Activated T-cell treated with anti-CD3 and anti-CD28 coated beads, Interleukin-2, amount 50 U/mL, for 72 hours (primary cell): ENCODE measurements at places on chromosomes 16 and 17. TPM values are rescaled to one million over a fixed set of nuclear protein-coding genes. Genes with fewer than 3 reads are reported as not detected.

- no peaks in the 10 kb centered on the region for H3K36me3 ChIP-seq
- peaks cover 64% of the 10 kb centered on the region for H3K4me1 ChIP-seq
- peak overlapping the region; percentile 65 for H3K4me3 ChIP-seq
- peak overlapping the region; percentile 94 for H3K27ac ChIP-seq
- no peaks in the 10 kb centered on the region for H3K27me3 ChIP-seq
Observed at GRCh38 chr17:74282587-74283370, 8.7 kb downstream of the DNAI2 start.

DNA sequence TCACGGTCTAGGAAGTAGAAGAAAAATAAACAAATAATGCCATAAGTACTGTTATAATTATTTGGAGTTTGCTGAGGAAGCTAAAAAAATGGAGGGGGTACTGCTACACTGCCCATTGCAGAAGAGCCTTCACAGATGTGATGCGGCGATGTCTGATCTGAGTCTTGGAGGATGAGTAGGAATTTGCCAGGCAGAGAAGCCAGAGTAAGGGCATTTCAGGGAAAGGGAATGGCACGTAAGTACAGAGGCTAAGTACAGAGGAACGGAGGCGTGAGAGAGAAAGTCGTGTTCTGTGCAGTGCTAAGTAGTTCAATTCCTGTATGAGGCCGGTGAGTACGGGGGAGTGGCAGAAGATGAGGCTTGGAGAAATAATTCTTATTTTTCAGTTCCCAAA is 741 bp upstream of the GRB2 start:
- no peaks in the 10 kb centered on the region for H3K27me3 ChIP-seq
- H3K36me3 ChIP-seq: peaks cover 3% of the 10 kb centered on the region
- peaks cover 45% of the 10 kb centered on the region for H3K4me1 ChIP-seq
- peak overlapping the region; percentile 51 for H3K27ac ChIP-seq
- peak overlapping the region; percentile 86 for H3K4me3 ChIP-seq
- DNase-seq: no peak

The HID1 gene
- 7.4 TPM for total RNA-seq

DNA sequence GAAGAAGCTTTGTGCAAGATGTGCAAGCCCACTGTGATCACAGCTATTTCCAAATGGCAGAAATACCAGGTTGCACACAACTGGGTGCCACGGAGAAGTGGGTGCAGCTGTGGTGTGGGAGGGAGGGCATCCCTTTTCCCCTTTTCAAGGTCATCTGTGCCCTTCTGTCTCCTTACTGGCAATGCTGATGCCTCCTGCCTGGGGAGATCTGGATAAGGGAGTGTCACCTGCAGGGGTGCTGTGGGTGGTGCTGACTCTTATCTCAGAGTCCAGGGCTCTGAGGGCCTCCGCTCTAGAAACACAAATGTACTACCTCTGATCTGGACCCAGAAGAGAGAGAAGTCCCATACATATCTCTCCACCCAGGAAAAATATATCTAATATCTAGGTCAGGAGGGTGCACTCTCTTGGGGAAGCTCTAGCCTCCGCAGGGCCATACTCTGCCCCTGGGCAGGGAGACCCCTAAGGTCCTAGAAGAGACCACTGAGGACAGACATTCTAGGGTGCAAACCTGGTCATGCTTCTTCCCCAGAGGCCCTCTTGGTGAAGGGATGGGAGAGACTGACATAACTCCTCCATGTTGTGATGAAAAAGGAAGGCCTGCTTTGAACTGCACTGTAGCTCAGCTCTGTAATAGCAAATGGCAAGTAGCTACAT is 18.5 kb downstream of the NPRL3 start:
- H3K4me3 ChIP-seq: no peak overlapping the region
- H3K27ac ChIP-seq: no peak overlapping the region
- H3K27me3 ChIP-seq: no peaks in the 10 kb centered on the region
- DNase-seq: no peak

- no peaks in the 10 kb centered on the region for H3K36me3 ChIP-seq
- DNase-seq: no peak
- H3K4me1 ChIP-seq: no peaks in the 10 kb centered on the region
- H3K4me3 ChIP-seq: no peak overlapping the region
- H3K27me3 ChIP-seq: no peaks in the 10 kb centered on the region
Observed at GRCh38 chr16:894841-895240, 75.9 kb downstream of the LMF1 start.

DNA sequence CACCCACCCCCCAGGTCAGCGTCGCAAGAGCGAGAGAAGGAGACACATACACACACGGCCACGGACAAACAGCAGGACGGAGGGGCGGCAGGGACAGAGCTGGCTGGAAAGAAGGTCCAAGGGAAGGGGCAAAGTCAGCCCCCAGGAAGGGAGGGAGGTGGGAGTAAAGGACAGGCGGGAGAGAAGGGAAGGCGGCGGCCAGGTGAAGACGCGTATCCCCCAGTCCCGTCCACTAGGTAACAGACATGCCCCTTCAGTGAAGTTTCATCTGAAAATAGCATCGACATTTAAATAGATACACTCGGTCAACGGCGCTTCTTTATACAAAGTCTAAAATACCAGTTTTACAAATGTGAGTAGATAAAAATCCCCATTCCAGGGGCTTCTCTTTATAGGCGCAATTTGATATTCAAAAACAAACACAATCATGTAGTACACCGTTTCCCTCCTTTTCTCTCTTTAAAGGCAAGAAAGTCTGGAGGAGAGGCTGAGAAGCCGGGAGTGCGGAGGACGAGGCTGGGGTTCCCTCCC is 4.5 kb downstream of the CBX8 start:
- no peak overlapping the region for H3K4me3 ChIP-seq
- no peak for DNase-seq
- no peaks in the 10 kb centered on the region for H3K36me3 ChIP-seq
- peaks cover 32% of the 10 kb centered on the region for H3K27me3 ChIP-seq

The FMNL1 gene
- total RNA-seq: 559 TPM

GRCh38 chr16:84483882-84484565 is 20.4 kb downstream of the MEAK7 start:
- no peak overlapping the region for H3K4me3 ChIP-seq
- no peak for DNase-seq
- H3K36me3 ChIP-seq: no peaks in the 10 kb centered on the region
- H3K27me3 ChIP-seq: no peaks in the 10 kb centered on the region

DNA sequence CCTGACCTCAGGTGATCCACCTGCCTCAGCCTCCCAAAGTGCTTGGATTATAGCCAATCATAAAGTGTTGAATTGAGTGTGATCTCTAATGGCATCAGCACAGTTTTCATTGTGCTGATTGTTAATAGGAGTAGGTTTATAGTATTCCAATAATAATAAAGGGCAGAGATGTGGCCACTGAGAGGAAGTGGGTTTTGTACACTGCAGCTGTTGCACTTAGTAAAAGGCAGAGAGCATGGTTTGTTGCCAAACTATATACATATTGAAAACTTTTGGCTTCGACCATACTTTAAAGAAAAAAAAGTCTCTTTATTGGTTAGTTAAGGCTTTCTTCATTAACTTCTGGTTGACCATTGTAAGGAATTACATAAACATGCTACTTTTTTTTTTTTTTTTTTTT is 185.9 kb downstream of the CDK5R1 start:
- no peaks in the 10 kb centered on the region for H3K4me1 ChIP-seq
- H3K36me3 ChIP-seq: peaks cover 2% of the 10 kb centered on the region
- H3K4me3 ChIP-seq: no peak overlapping the region
- no peak overlapping the region for H3K27ac ChIP-seq

- no peak overlapping the region for H3K27ac ChIP-seq
- no peaks in the 10 kb centered on the region for H3K27me3 ChIP-seq
- H3K36me3 ChIP-seq: no peaks in the 10 kb centered on the region
- H3K4me3 ChIP-seq: no peak overlapping the region
Observed at GRCh38 chr16:7392206-7392605, 59.6 kb downstream of the RBFOX1 start.

DNA sequence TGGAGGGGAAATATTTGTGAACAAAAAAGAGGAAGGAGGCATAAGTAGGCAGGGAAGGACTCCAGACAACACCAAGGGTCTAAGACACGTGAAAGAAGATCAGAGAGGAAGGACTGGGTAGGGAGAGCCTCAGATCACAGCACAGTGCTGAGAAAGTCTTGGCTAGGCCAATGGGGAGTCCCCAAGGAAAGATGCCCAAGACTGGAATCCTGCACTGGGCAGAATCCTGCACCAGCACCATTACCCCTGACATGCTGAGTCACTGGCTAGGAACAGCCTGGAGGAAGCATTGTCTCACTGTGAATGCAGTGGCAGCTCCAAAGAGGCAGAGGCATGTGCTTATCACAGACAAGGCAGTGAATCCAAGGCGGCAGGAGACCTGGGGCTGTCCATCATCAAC is 19.2 kb downstream of the CLEC19A start:
- H3K36me3 ChIP-seq: no peaks in the 10 kb centered on the region
- H3K4me1 ChIP-seq: no peaks in the 10 kb centered on the region
- no peak for DNase-seq
- peaks cover 7% of the 10 kb centered on the region for H3K27me3 ChIP-seq
- H3K4me3 ChIP-seq: no peak overlapping the region

DNA sequence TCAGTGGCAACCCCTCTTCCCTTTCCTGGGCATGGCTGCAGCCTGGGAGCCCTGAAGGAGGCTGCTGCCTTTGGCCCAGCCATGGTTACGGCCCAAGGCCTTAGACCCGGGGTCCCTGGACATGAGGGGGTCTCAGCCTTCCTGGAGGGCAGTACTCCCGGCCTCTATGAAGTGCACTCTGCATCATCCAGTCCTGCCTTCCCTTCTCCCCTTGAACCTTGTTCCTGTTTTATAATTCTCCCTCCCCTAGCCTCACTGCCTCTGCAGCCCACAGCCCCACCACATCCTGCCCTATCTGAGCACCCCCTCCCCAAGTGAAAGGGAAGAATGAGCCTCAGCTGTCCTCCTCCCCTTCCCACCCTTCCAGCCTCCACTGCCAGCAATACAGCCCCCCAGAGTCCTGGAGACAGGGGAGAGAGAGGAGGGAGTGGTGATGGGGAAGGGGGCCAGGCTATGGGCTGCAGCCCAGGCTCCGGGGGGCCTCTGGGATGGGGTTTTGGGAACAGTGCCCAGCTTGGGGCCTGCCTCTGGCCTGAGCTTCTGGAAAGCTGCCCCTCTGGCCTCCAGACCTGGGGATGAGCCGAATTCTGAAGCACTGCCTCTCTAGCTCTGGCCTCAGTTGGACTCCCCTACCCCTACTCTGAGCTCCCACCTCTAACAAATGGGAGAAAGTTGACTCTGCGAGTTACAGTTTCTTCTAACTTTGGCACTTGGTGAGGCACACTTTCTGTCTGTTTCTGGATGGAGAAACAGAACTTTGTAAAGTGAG is 7.6 kb downstream of the CCR7 start:
- peaks cover 38% of the 10 kb centered on the region for H3K36me3 ChIP-seq
- no peak for DNase-seq
- H3K4me1 ChIP-seq: peaks cover 91% of the 10 kb centered on the region
- H3K27me3 ChIP-seq: no peaks in the 10 kb centered on the region
- peak overlapping the region; percentile 87 for H3K27ac ChIP-seq

The TRAF4 gene
- total RNA-seq: 145 TPM

GRCh38 chr17:7014995-7015958 is 2.9 kb downstream of the RNASEK start:
- peaks cover 15% of the 10 kb centered on the region for H3K36me3 ChIP-seq
- peak; percentile 83 for DNase-seq
- peak overlapping the region; percentile 92 for H3K27ac ChIP-seq
- H3K4me1 ChIP-seq: peaks cover 64% of the 10 kb centered on the region
- H3K27me3 ChIP-seq: no peaks in the 10 kb centered on the region

The TEKT1 gene
- total RNA-seq: not detected

The AURKB gene
- 167 TPM for total RNA-seq

GRCh38 chr16:73869126-73869525 is 427.5 kb upstream of the PSMD7 start:
- H3K27ac ChIP-seq: no peak overlapping the region
- H3K4me3 ChIP-seq: no peak overlapping the region
- DNase-seq: no peak
- no peaks in the 10 kb centered on the region for H3K4me1 ChIP-seq
- no peaks in the 10 kb centered on the region for H3K36me3 ChIP-seq
- no peaks in the 10 kb centered on the region for H3K27me3 ChIP-seq

The TGFB1I1 gene
- 4.4 TPM for total RNA-seq

DNA sequence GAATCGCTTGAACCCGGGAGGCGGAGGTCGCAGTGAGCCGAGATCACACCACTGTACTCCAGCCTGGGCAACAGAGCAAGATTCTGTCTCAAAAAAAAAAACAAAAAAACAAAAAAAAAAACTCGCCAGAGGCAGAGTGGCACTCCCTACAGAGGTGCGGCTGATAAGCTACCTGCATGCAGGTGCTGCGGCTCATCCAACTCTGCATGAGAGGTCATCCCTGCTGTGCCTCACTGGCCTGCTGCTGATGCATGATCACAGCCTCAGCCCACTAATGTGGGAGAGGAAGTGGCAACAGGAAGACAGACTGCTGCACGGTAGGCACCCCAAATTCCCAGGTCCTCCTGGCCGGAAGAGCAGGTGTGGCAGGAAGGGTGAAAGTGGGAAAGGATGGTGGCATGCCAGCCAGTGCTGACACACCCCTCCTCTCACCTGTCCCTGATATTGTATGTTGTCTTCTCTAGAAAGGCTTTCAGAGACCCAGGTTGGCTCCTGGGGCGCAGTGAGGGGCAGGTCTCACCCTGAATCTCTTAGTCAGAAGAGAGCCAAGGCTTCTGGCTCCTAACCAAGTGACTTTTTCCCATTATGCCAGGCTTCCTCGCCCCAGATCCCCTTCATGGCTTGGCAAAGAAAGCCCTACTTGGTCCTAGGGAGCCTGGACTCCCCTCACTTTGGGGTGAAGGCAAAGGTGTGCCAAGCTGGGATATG is 11.8 kb downstream of the NXPH3 start:
- H3K27me3 ChIP-seq: no peaks in the 10 kb centered on the region
- no peak overlapping the region for H3K27ac ChIP-seq
- H3K4me1 ChIP-seq: no peaks in the 10 kb centered on the region
- DNase-seq: no peak
- H3K36me3 ChIP-seq: no peaks in the 10 kb centered on the region

- no peaks in the 10 kb centered on the region for H3K27me3 ChIP-seq
- peak; percentile 60 for DNase-seq
- H3K4me1 ChIP-seq: peaks cover 51% of the 10 kb centered on the region
Observed at GRCh38 chr17:4969551-4970173, 2.0 kb upstream of the SPAG7 start.

- H3K4me3 ChIP-seq: peak overlapping the region; percentile 95
- H3K36me3 ChIP-seq: peaks cover 6% of the 10 kb centered on the region
Observed at GRCh38 chr17:79007504-79008381, 1.8 kb downstream of the CANT1 start.

DNA sequence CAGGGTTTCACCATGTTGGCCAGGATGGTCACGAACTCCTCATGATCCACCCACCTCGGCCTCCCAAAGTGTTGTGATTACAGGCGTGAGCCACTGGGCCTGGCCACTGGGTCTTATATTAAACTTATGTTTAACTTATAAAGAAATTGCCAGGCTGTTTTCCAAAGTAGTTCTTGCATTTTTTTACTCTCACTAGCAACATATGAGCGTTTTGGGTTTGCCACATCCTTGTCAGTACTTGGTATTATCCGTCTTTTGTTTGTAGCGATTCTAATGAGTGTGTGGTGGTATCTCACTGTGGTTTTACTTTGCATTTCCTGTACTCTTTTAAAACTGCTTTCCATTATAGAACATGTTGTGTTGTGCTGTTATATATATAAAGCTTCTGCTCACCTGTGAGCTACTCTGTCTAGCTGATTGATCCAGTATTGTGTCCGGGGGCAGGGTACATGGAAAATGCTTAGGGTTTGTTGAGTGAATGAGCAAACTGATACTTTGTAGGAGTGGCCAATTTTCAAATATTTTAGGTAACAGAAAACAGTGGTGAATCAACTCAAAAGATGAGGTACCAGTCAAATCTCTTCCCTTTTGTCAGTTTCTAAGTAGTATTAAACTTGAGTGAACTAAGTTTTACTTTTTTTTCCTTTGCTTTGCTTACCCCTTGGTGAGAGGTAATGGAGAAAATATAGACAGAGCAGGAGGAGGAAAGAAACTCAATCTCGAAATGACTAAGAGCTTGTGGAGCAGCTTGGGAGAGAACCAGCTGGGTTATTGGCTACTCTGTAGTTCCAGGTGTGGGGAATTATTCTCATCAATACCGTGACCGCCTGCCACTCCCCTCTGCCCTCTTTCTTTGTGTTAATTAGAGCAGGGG is 75.8 kb downstream of the PITPNC1 start:
- H3K27me3 ChIP-seq: no peaks in the 10 kb centered on the region
- DNase-seq: no peak
- H3K4me1 ChIP-seq: peaks cover 71% of the 10 kb centered on the region
- peaks cover 16% of the 10 kb centered on the region for H3K36me3 ChIP-seq
